ENCODE measurements at places on chromosomes 5 and 9. TPM values are rescaled to one million over a fixed set of nuclear protein-coding genes. Genes with fewer than 3 reads are reported as not detected.

GRCh38 chr5:108382784-108383330 is 959 bp upstream of the FBXL17 start:
- no peaks in the 10 kb centered on the region for H3K27me3 ChIP-seq
- DNase-seq: no peak
- peaks cover 36% of the 10 kb centered on the region for H3K4me1 ChIP-seq
- H3K27ac ChIP-seq: peak overlapping the region; percentile 91
- no peaks in the 10 kb centered on the region for H3K36me3 ChIP-seq

- no peaks in the 10 kb centered on the region for H3K4me1 ChIP-seq
- no peak for DNase-seq
- H3K36me3 ChIP-seq: no peaks in the 10 kb centered on the region
- H3K27me3 ChIP-seq: no peaks in the 10 kb centered on the region
- H3K27ac ChIP-seq: no peak overlapping the region
Observed at GRCh38 chr9:107794259-107794658, 304.7 kb upstream of the KLF4 start.

DNA sequence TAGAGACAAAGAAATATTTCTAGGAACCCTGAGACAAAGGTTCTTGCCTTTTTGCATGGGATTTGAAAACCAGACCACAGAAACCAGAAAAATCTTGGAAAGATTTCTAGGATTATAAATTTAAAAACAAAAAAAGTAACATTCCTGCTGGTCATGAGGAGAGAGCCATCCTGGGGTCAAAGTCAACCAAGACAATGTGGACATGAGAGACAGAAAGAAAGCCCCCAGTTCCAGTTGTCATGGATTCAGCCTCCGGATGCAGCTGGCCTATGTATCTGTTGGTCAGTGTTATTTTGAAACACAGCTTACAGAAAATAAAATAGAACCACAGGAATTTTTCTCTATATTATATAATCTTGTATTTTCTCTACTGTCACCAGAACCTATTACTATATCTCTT is 24.4 kb upstream of the RGMB start:
- no peak overlapping the region for H3K4me3 ChIP-seq
- H3K27me3 ChIP-seq: no peaks in the 10 kb centered on the region
- no peaks in the 10 kb centered on the region for H3K4me1 ChIP-seq

GRCh38 chr5:150272531-150272930 is 17.0 kb downstream of the CAMK2A start:
- no peaks in the 10 kb centered on the region for H3K4me1 ChIP-seq
- no peak overlapping the region for H3K4me3 ChIP-seq
- no peak for DNase-seq
- no peak overlapping the region for H3K27ac ChIP-seq
- H3K27me3 ChIP-seq: no peaks in the 10 kb centered on the region

DNA sequence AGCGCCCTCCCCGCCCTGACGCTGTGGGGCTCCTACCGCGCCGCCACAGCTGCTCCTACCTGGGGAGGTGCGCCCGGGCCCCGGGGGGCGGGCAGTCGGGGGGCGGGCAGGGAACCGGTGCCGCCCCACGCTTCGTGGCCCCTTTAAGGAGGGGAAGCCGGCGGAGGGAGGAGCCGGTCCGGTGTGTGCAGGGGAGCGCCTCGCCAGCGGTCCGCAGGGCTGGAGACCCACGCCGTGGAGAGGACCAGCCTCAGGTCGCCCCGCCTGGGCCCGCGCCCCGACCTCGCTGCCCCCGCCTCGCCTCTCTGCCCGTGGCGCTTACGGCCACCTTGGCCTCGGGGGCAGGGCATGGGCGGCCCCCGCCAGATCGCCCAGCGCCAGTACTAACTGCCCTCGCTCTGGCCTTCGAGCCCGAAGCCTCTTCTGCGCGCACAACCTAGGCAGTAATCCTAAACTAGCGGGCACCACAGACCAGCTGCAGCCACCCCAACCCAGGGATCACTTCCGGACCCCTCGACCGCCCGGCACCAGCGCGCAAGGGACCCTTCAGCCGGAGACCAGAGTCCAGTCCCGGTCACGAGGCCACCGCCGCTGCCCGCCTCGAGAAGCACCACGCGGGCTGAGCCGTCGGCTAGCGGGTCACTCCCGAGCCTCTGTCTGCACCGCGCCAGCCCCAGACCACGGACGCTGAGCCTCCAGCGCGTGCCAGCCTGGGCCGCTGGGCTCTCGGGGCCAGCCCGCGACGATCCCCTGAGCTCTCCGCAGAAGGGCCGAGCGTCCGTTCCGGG is at the start of gene FOXE1:
TSS of gene FOXE1 (plus strand) at position 171 of the 788 bp plus-strand sequence. CDS start 689 bp downstream, outside the sequence.
- no peak for DNase-seq
- no peak within 1 kb of the TSS for H3K4me3 ChIP-seq
- H3K4me1 ChIP-seq: peaks cover 54% of the 10 kb centered on the region
- H3K27ac ChIP-seq: no peak within 1 kb of the TSS

GRCh38 chr9:38228331-38229103 is 159.5 kb upstream of the SHB start:
- no peaks in the 10 kb centered on the region for H3K27me3 ChIP-seq
- no peak for DNase-seq
- peaks cover 11% of the 10 kb centered on the region for H3K4me1 ChIP-seq
- H3K36me3 ChIP-seq: no peaks in the 10 kb centered on the region

GRCh38 chr5:75964008-75964407 is 119.2 kb upstream of the SV2C start:
- H3K4me1 ChIP-seq: no peaks in the 10 kb centered on the region
- H3K36me3 ChIP-seq: no peaks in the 10 kb centered on the region
- no peak overlapping the region for H3K4me3 ChIP-seq
- no peak overlapping the region for H3K27ac ChIP-seq

DNA sequence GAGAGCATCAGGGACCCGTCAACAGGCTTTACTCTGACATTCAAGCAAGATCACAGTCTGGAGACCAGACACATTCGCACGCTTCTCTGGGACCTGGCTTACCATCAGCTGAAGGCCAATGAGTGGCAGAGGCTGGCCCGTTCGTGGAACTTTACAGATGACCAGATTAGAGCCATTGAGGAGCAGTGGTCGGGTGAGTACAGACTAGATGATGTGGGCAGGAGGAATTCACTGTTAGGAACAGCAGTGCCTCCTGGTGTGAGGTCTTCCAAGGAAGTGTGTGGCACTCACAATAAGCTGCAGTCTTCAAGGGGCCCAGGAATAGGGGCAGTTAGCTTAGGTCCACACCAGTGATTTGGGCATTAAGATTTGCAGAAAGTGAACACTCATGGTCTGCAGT is 50.4 kb downstream of the POC5 start:
- peaks cover 13% of the 10 kb centered on the region for H3K4me1 ChIP-seq
- no peaks in the 10 kb centered on the region for H3K27me3 ChIP-seq
- no peak for DNase-seq

DNA sequence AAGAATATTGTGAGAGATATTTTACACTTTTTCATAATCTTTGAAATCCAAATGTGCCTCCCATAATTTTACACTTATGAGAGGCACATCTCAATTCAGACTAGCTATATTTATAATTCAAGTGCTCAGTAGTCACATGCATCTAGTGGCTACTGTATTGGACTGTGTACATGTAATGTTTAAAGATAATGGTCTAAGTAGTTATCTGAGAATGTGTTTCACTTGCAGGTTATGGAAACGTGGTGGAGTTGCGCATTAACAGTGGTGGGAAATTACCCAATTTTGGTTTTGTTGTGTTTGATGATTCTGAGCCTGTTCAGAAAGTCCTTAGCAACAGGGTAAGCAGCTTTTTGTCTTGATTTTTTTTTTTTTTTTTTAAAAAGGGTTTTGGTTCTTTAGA is 28.8 kb downstream of the G3BP1 start:
- H3K36me3 ChIP-seq: peaks cover 65% of the 10 kb centered on the region
- DNase-seq: no peak
- no peak overlapping the region for H3K27ac ChIP-seq
- H3K4me1 ChIP-seq: peaks cover under 1% of the 10 kb centered on the region

- no peak overlapping the region for H3K27ac ChIP-seq
- DNase-seq: no peak
- H3K4me3 ChIP-seq: no peak overlapping the region
- H3K27me3 ChIP-seq: no peaks in the 10 kb centered on the region
- H3K4me1 ChIP-seq: no peaks in the 10 kb centered on the region
Observed at GRCh38 chr5:38607396-38607795, 51.0 kb upstream of the LIFR start.

- no peaks in the 10 kb centered on the region for H3K4me1 ChIP-seq
- H3K36me3 ChIP-seq: no peaks in the 10 kb centered on the region
- H3K27me3 ChIP-seq: no peaks in the 10 kb centered on the region
- no peak overlapping the region for H3K27ac ChIP-seq
- H3K4me3 ChIP-seq: no peak overlapping the region
Observed at GRCh38 chr5:142621227-142621626, 64.7 kb downstream of the FGF1 start.

GRCh38 chr9:16266648-16267276 is 603.7 kb downstream of the BNC2 start:
- H3K36me3 ChIP-seq: no peaks in the 10 kb centered on the region
- no peak overlapping the region for H3K27ac ChIP-seq
- no peaks in the 10 kb centered on the region for H3K4me1 ChIP-seq

DNA sequence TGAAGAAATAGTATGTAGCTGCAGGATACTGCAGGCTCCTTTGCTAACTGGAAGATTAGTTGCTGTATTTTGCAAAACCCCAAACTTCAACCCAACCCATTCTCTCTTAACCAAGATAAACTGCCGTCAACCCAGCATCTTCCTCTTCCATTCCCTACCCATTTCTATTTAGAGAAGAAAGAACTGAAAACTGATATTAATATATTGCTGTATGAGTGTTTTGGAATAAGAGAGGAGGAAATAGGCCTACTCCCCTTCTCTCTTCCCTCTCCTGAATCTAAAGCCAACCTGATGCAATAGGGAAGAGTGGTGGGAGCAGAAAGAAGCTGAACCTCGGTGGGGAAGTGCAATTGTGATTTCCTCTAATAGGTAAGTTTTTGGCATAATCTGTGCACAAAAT is 83.7 kb downstream of the TMEM215 start:
- no peaks in the 10 kb centered on the region for H3K4me1 ChIP-seq
- H3K27me3 ChIP-seq: no peaks in the 10 kb centered on the region

- no peaks in the 10 kb centered on the region for H3K4me1 ChIP-seq
- no peaks in the 10 kb centered on the region for H3K36me3 ChIP-seq
Observed at GRCh38 chr9:38089387-38090165, 20.5 kb upstream of the SHB start.

The UBLCP1 gene
- polyA plus RNA-seq: 51.5 TPM

The LURAP1L gene
- not detected for polyA plus RNA-seq

The MARVELD2 gene
- polyA plus RNA-seq: 0.20 TPM

The CDC14B gene
- 10.6 TPM for polyA plus RNA-seq

The MZB1 gene
- polyA plus RNA-seq: 8.2 TPM

The QRFP gene
- polyA plus RNA-seq: not detected

The WWC1 gene
- polyA plus RNA-seq: 0.22 TPM

The CCNO gene
- polyA plus RNA-seq: not detected

All from CD4-positive, alpha-beta memory T cell (primary cell).